Hypothalamus (tissue), 51 donors: ENCODE measurements at places on chromosomes 2 and 18.

DNA sequence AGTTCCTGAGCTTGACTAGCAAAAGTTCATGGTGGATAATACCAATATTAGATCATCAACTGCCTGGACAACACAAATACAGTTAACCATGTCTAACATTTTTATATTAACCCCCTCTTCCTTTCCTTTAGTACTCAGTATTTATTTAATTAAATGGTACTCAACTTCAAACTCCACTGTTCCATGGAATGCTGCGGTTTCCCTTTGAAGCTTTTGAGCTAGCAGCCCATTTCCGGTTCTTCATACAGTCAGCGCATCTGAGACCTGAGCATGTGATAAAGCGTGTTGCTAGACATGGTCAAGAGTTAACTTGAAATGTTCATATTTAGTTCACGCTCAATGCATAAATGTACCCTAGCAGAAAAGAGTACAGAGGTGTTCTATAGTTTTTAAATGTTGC, 278.4 kb downstream of the ALPK2 start:
- DNase-seq, result no peak

GRCh38 chr2:169480079-169480465, 778 bp downstream of the BBS5 start:
- no peak for DNase-seq

- no peak for DNase-seq
Measured at GRCh38 chr2:126981476-126981875, 82.8 kb downstream of the TEX51 start.

- DNase-seq, result no peak
Measured at GRCh38 chr2:5515693-5516092, 176.5 kb upstream of the SOX11 start.

- no peak for DNase-seq
Measured at GRCh38 chr2:53877556-53877955, 17.8 kb upstream of the GPR75 start.

DNA sequence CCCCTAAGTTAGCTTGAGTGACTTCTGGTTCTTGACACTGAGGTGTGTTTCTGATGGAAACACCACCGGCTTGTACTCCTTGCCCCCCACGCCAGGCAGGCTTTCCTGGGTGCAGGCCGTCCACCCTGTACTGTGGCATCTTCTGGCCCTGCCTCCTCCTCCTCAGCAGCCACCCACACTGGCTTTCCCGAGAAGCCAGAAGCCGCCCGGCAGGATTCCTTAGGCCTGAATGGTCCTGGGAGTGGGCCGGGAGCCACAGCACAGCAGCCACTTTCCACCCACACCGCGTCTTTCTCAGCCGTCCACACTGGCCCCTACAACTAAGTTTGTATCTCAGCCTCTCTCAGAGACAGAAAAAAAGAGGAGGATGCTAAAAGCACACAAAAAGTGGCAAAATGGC, 2.1 kb upstream of the HSBP1L1 start:
- no peak for DNase-seq

GRCh38 chr2:7722212-7722910, 805.1 kb downstream of the RNF144A start:
- no peak for DNase-seq

GRCh38 chr2:10289352-10289751, 13.4 kb upstream of the HPCAL1 start:
- DNase-seq, result no peak

DNA sequence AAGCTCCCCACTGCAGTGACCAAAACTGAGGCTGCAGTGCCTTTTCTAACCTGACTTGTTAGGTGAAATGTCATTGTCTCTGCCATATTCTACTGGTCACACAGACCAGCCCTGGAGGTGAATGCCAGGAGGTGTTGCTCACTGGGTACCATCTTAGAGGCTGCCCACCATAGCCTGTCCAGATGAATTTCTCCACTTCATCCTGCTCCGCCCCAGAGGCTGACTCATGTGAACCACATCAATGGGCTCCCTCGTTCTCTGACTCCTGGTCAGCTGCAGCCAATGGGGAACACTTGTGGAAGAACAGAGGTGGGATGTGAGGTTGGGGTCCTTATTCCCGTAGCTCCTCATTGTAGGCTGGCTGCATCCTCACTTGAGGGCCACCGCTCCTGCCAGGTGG, 3.4 kb upstream of the NARS1 start:
- no peak for DNase-seq

DNA sequence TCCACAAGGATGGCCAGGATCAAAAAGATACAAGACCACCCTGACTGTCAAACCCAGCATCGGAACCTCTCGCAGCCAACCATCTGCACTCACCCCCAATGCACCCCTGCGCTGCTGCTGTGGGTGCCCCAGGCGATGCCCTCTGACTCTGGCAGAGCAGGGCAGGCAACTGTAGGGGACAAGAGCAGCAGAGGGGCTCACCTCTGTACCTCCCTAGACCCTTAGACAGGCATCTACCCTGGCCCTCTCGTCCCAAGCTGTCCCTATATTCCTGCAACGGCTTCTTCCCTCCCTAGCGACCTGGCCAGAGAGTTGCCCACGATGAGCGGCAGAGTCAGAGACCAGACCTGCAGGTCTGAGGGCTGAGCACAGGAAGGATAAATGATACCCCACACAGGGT, 128.2 kb downstream of the HDAC4 start:
- DNase-seq, result no peak
